Progenitor cell of endocrine pancreas (in vitro differentiated cells): ENCODE measurements at places on chromosomes 7 and 10. TPM values are rescaled to one million over a fixed set of nuclear protein-coding genes. Genes with fewer than 3 reads are reported as not detected.

DNA sequence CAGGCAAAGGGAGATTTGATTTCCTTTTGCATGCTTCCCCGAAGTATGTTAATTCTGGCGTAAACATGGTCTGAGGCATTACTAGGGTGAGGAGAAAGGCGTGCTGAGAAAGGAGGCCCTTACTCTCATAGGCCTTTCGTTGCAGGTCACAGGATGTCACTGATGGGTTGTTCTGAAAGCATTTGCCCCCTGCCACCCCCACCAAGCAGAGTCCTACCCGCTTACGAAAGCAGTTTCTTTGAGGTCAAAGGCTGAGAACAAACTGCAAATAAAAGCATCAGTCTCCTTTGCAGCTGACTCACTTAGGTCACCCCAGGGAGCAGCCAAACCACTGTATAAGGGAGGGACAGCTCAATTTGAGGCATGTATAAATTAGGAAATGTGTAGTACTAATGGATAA is 57.1 kb downstream of the BPGM start:
- no peaks in the 10 kb centered on the region for H3K36me3 ChIP-seq
- H3K4me1 ChIP-seq, result peaks cover 3% of the 10 kb centered on the region
- H3K27me3 ChIP-seq, result peaks cover 3% of the 10 kb centered on the region

DNA sequence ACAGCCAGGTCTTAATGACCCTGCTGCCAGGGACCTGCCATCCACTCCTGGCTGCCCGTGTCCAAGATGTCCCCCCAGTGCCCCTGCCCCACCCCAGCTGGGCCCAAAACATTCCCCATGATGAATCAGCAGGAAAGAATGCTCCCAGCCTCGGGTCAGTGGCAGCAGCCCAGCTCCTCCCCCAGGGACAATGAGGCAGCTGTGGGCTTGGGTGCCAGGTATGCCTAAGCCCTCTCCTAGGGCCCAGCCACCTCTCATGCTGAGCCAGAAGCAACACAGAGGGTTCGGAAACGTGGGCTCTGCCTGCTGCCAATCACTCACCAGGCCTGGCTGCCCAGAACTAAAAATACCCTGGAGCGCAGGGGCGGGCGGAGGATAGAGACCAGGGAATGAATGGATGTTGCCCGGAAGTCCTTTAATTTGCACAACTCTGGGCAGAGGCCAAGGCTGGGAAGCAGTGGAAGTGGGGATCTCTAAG is 1.5 kb upstream of the LOXL4 start:
- H3K27me3 ChIP-seq, result peaks cover 69% of the 10 kb centered on the region
- peak overlapping the region; percentile 2 for H3K27ac ChIP-seq

GRCh38 chr7:136492366-136492765 is 376.1 kb upstream of the CHRM2 start:
- H3K4me1 ChIP-seq, result no peaks in the 10 kb centered on the region
- no peak overlapping the region for H3K27ac ChIP-seq
- H3K4me3 ChIP-seq, result no peak overlapping the region
- DNase-seq, result no peak
- H3K27me3 ChIP-seq, result no peaks in the 10 kb centered on the region

- DNase-seq, result no peak
- no peaks in the 10 kb centered on the region for H3K4me1 ChIP-seq
- no peaks in the 10 kb centered on the region for H3K27me3 ChIP-seq
- no peak overlapping the region for H3K27ac ChIP-seq
- no peak overlapping the region for H3K4me3 ChIP-seq
- peaks cover 2% of the 10 kb centered on the region for H3K36me3 ChIP-seq
Observed at GRCh38 chr10:12665501-12665900, 316.2 kb downstream of the CAMK1D start.

DNA sequence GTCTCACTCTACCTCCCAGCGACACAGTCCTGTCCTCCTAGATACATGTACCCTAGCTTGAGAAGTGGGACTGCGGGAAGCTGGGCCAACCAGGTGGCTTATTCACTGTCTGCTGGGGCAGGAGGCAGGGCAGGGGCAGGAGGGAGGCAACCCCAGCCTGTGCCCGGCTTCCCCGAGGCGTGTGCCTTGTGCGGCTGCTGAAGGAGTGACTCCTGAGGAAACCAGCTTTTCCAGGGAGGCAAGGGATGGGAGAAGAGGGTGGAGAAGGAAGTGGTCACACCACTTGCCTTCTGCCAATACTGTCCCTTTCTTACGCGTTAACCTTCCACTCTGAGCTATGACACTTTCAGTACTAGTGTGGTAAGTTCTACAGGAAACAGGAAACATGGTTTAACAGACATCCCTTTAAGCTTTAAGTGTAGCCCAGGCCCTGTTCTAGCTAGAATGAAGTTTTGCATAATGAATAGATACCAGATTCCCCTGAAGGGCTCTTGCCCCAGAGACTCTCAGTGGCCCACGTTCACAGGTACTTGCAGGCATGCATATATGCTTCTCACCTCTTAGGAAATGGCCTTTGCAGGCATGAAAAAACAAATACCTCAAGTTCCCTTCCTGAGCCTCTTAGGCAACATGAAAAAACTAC is 40.6 kb downstream of the SYPL1 start:
- H3K27ac ChIP-seq, result peak overlapping the region; percentile 69
- H3K4me1 ChIP-seq, result peaks cover 12% of the 10 kb centered on the region
- no peak for DNase-seq

DNA sequence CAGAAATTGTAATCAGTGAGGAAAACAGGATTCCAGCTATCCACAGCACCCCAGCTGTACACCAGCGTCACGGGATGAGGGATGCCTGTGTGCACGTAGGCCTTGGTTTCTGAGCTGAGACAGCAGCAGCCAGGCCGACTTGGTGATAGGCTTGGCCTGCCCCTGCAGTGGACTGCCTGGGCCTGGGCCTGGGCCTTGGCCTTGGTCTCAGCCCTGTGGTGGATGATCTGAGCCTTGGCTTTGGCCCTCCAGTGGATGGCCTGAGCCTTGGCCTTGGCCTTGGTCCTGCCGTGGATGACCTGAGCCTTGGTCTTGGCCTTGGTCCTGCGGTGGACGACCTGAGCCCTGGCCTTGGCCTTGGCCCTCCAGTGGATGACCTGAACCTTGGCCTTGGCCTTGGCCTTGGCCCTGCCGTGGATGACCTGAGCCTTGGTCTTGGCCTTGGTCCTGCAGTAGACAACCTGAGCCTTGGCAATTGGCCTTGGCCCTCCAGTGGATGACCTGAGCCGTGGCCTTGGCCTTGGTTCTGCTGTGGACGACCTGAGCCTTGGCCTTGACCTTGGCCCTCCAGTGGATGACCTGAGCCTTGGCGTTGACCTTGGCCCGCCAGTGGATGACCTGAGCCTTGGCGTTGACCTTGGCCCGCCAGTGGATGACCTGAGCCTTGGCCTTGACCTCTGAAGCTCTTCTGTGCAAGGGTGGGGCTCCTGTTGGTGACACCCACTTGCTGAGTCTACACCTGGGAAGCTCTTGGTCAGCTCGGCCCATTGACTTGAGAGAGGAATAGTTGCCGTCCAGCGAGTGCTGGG is 93.8 kb downstream of the CUX1 start:
- no peak overlapping the region for H3K27ac ChIP-seq
- no peak for DNase-seq
- peaks cover 6% of the 10 kb centered on the region for H3K36me3 ChIP-seq
- H3K4me1 ChIP-seq, result peaks cover 18% of the 10 kb centered on the region

DNA sequence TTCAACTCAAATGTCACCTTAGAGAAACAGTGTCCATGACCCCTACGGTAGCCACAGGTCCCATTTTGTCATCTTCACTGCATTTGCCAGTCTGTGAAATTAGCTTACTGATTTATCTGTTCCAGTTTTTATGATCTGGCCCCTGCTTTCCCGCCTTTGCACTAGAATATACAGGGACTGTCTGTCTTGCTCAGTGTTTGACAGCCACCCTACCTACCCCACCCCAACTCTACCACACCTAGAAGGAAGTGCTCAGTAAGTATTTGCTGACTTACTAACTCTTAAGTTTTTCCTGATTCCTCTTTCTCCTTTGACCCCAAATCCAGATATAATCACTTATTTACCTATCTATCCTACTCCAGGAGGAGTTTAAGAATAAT is 49.5 kb downstream of the CREB3L2 start:
- peaks cover 4% of the 10 kb centered on the region for H3K36me3 ChIP-seq
- H3K4me3 ChIP-seq, result no peak overlapping the region
- no peaks in the 10 kb centered on the region for H3K27me3 ChIP-seq
- peak overlapping the region; percentile 92 for H3K27ac ChIP-seq

The SMKR1 gene
- 1.7 and 2.3 TPM in 2 replicates for total RNA-seq

- DNase-seq, result no peak
- peak overlapping the region; percentile 84 for H3K4me3 ChIP-seq
- H3K4me1 ChIP-seq, result peaks cover 69% of the 10 kb centered on the region
- no peaks in the 10 kb centered on the region for H3K27me3 ChIP-seq
- no peaks in the 10 kb centered on the region for H3K36me3 ChIP-seq
Observed at GRCh38 chr10:21518641-21519396, 6.7 kb downstream of the SKIDA1 start.

- DNase-seq, result no peak
- H3K36me3 ChIP-seq, result peaks cover 7% of the 10 kb centered on the region
- peak overlapping the region; percentile 38 for H3K4me3 ChIP-seq
- H3K27ac ChIP-seq, result peak overlapping the region; percentile 83
- no peaks in the 10 kb centered on the region for H3K27me3 ChIP-seq
Observed at GRCh38 chr7:98284335-98285036, 3.0 kb downstream of the BRI3 start.

DNA sequence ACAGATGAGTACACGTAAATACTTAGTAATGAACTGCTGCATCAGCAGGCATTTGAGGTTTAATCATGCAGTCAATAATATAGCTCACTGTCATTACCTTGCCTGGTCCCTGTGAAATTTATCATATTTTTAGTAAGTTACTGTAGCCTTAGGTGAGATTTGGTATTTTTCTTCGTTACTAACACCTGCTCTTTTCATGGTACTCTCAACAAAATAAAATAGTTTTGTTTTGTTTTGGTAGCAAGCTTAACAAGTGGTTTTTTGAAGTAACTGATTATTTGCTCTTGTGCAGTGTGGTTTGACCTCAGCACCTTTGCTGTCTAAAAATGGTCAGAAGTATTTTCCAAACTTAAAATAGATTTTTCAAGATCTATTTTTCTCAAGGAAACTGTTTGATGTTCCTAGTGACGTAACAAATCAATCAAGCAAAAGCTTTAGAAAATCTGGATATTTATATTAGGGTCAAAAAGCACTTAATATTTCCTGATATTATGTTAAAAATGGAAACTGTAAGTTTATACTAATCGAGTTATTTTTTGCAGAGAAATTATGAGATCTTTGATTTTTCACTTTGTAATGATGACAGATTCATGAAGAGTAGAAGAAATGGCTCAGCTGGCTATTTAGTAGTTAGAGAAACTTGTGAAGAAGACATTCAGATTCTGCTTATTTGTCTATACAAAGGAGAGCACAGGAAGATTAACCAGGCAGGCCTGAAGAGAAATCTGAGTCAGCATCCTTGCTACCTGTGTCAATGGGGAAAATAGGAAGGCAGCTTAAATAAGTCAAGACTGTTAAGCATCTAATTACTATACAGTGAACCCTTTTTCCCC is 21.0 kb upstream of the RPA3 start:
- H3K27me3 ChIP-seq, result no peaks in the 10 kb centered on the region
- H3K36me3 ChIP-seq, result no peaks in the 10 kb centered on the region
- H3K4me1 ChIP-seq, result peaks cover 9% of the 10 kb centered on the region
- DNase-seq, result no peak

- H3K4me1 ChIP-seq, result peaks cover 1% of the 10 kb centered on the region
- peak; percentile 45 for DNase-seq
- H3K36me3 ChIP-seq, result no peaks in the 10 kb centered on the region
Observed at GRCh38 chr10:63866075-63866746, 345.0 kb downstream of the REEP3 start.

DNA sequence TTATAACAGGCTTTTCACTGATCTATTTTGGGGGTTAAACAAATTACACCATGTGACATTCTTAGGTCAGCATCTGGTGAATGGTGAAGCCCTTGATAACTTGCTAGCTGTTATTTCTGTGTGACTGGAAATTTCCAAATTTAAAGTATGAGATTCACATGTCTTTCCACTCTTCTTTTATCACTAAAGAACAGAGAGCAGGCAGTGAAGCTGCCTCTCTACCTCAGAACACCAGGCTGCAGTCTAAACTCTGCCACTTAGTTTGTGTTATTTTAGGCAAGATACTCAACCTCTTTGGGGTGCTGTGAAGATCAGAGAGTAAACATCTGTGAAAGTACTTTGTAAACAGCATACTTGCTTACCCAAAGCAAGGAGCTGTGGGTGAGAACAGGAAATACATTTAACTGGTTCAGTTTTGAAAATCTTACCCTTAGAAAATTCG is 15.5 kb upstream of the SP4 start:
- H3K27me3 ChIP-seq, result peaks cover 4% of the 10 kb centered on the region
- no peaks in the 10 kb centered on the region for H3K36me3 ChIP-seq
- DNase-seq, result no peak
- no peak overlapping the region for H3K27ac ChIP-seq
- H3K4me3 ChIP-seq, result no peak overlapping the region

GRCh38 chr10:94092848-94093247 is 99.1 kb downstream of the PLCE1 start:
- peaks cover 3% of the 10 kb centered on the region for H3K27me3 ChIP-seq
- no peak overlapping the region for H3K4me3 ChIP-seq
- H3K27ac ChIP-seq, result no peak overlapping the region
- no peaks in the 10 kb centered on the region for H3K36me3 ChIP-seq
- no peak for DNase-seq

DNA sequence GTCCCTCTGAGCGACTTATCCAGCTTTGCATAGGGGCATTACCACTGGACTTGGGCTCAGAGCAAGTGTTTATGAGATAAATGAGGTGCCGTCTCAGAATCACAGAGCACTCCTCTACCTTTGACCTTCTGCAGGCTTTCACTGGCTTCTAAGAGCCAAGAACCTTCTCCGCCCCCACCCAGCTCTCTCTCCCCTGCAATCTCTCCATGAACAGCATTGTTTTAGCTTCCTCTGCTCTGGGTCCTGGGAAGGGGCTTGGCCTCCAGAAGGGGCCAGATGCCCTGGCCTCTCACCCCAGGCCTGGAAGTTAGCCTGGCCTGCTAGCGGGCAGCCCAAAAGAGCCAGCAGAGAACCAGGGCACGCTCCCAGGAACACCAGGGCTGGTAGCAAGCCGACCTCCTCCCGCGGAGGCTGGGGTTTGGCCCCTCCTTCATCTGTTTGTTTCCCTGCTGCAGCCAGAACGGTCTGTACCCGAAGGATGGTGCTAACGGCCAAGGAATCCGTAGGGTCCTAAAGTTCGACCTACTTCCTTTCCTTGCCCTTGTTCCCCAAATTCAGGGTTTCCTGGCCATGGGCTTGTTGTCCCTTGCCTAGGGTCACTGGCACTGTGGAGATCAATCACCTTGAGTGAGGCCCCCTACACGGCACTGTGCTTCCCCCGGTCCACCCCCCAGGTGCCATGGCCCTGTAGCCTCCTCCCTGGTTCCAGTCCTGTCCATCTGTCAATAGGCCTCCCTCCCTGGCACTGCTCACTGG is 18.7 kb upstream of the DDIT4 start:
- H3K4me3 ChIP-seq, result peak overlapping the region; percentile 46
- no peaks in the 10 kb centered on the region for H3K27me3 ChIP-seq
- no peaks in the 10 kb centered on the region for H3K36me3 ChIP-seq
- peaks cover 26% of the 10 kb centered on the region for H3K4me1 ChIP-seq
- no peak for DNase-seq
- H3K27ac ChIP-seq, result peak overlapping the region; percentile 4
